ENCODE measurements at places on chromosomes 2 and 18. TPM values are rescaled to one million over a fixed set of nuclear protein-coding genes. Genes with fewer than 3 reads are reported as not detected.

The CCDC121 gene
- total RNA-seq: 0.90 TPM

DNA sequence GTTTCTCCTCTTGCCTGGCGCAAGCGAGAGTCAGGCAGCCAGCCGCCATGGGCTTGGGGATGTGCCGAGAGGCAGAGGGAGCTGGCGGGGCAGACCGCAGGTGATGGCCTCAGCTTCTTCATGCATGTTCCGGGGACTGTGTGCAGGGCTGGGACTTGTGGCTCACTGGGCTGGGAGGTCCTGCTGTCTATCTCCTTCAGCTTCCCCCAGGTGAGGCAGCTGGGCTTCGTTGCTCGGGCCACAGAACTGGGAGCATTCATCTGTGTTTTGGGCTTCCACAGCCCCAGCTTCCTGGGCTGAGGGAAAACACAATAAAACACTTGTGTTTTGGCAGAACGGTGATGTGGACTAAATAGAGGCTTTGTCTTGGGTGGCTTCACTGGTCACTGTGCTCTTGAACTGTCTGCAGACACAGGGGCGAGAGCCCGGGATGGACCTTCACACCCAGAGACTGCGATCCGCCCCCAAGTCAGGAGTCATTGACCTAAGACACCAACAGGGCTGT is 93.5 kb downstream of the DYSF start:
- H3K4me1 ChIP-seq: peaks cover 9% of the 10 kb centered on the region
- H3K4me3 ChIP-seq: no peak overlapping the region
- no peak overlapping the region for H3K27ac ChIP-seq
- H3K27me3 ChIP-seq: peaks cover 16% of the 10 kb centered on the region
- no peak for DNase-seq

- no peaks in the 10 kb centered on the region for H3K36me3 ChIP-seq
- no peaks in the 10 kb centered on the region for H3K27me3 ChIP-seq
- DNase-seq: no peak
- no peak overlapping the region for H3K27ac ChIP-seq
- H3K4me3 ChIP-seq: no peak overlapping the region
Measured at GRCh38 chr2:240292035-240292574, 143.4 kb upstream of the GPC1 start.

The LRRC30 gene
- total RNA-seq: not detected

DNA sequence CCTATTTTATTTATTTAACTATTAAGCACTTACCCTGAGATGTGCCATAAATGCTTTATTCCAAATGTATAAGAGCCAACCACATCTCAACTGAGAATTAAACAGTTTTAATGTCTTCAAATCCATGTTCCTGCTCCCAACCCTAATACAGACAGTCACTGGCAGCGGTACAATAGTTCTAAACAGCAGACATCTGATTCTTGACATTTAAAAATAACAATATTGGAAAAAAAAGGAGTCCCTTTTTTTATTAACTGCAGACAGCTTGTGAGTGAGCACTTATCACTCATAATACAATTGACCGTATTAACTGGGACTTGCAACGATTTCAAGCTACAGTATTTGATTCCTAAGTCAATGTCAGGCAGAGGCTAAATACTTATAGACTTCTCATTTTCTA is 424.6 kb downstream of the TGIF1 start:
- no peaks in the 10 kb centered on the region for H3K4me1 ChIP-seq
- H3K4me3 ChIP-seq: no peak overlapping the region
- no peaks in the 10 kb centered on the region for H3K36me3 ChIP-seq
- no peak for DNase-seq

DNA sequence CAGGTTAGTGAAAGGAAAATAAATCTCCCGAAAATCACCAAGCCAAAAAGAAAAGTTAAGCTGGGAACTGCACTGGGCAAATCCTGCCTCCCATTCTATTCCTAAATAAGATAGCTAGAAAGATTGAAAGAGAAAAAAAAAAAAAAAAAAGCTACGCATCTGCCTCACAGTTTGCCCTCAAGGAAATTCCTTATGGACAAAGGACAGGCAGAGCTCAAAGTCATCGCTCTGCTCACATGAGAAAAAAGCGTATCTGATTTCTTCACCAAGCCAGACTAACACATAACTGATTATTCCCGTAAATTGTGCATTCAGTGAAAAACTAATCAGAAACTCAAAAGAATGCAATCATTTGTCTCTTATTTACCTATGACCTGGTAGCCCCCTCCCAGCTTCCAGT is 50.0 kb downstream of the PUM2 start:
- H3K27ac ChIP-seq: no peak overlapping the region
- peaks cover 55% of the 10 kb centered on the region for H3K36me3 ChIP-seq
- H3K4me1 ChIP-seq: peaks cover 12% of the 10 kb centered on the region
- H3K4me3 ChIP-seq: no peak overlapping the region
- no peaks in the 10 kb centered on the region for H3K27me3 ChIP-seq

The ANKRD23 gene
- 16.9 TPM for total RNA-seq

The SIX3 gene
- total RNA-seq: 0.13 TPM

- H3K27me3 ChIP-seq: peaks cover 15% of the 10 kb centered on the region
- DNase-seq: no peak
- no peak overlapping the region for H3K4me3 ChIP-seq
- no peaks in the 10 kb centered on the region for H3K36me3 ChIP-seq
- no peak overlapping the region for H3K27ac ChIP-seq
Measured at GRCh38 chr2:236498369-236498768, 71.3 kb upstream of the ACKR3 start.

The IL1F10 gene
- not detected for total RNA-seq

DNA sequence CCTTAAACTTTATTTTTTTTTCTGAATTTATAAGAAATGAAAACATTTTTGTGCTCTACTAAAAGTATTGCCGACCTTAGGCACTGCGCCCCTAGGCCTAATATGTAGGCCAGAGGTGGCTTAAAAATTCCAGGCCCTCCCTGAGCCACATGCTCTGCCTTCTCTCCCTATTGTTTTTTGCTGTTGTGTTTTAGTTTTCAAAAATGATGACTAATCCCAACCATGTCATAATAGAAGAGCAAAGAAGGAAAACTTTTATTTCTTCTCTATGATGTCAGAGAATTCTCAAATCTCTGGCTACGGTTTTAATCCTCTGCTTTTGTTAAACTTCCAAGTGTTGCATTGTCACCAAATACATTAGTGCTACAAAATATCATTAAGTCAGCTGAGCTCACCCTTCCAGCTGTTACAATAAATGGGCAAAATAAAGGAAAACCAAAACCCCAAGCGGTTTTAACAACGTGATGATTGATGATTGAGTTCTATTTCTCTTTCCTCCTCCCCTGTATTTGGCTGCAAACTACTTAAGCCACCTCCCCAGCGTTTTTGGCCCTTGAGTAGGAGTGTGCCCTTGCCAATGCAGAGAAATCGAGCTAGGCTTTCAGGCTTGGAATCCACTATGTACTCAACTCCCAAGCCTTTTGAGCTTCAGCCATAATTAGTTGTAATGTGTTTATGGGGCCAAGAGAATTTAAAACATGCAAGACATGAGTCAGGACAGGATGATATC is 163.5 kb upstream of the POU3F3 start:
- H3K4me1 ChIP-seq: no peaks in the 10 kb centered on the region
- no peak overlapping the region for H3K27ac ChIP-seq
- no peaks in the 10 kb centered on the region for H3K36me3 ChIP-seq

The PASK gene
- 58.1 TPM for total RNA-seq

- no peak for DNase-seq
- H3K27ac ChIP-seq: no peak overlapping the region
- no peak overlapping the region for H3K4me3 ChIP-seq
- H3K36me3 ChIP-seq: no peaks in the 10 kb centered on the region
- H3K27me3 ChIP-seq: no peaks in the 10 kb centered on the region
Measured at GRCh38 chr18:78920456-78921138, 59.0 kb upstream of the SALL3 start.

- peaks cover 4% of the 10 kb centered on the region for H3K27me3 ChIP-seq
- H3K4me3 ChIP-seq: no peak overlapping the region
- H3K4me1 ChIP-seq: peaks cover 29% of the 10 kb centered on the region
- H3K36me3 ChIP-seq: peaks cover 32% of the 10 kb centered on the region
- no peak overlapping the region for H3K27ac ChIP-seq
Measured at GRCh38 chr2:74424139-74424992, 2.8 kb downstream of the WDR54 start.

GRCh38 chr2:8437228-8437948 is 244.5 kb upstream of the ID2 start:
- no peak overlapping the region for H3K4me3 ChIP-seq
- H3K4me1 ChIP-seq: peaks cover 34% of the 10 kb centered on the region
- H3K27me3 ChIP-seq: no peaks in the 10 kb centered on the region

The VSNL1 gene
- total RNA-seq: not detected

- DNase-seq: no peak
- no peaks in the 10 kb centered on the region for H3K4me1 ChIP-seq
- H3K27ac ChIP-seq: no peak overlapping the region
Measured at GRCh38 chr18:9643549-9643948, 29.2 kb upstream of the PPP4R1 start.

- H3K36me3 ChIP-seq: no peaks in the 10 kb centered on the region
- no peak overlapping the region for H3K27ac ChIP-seq
- DNase-seq: no peak
- no peaks in the 10 kb centered on the region for H3K4me1 ChIP-seq
- H3K27me3 ChIP-seq: no peaks in the 10 kb centered on the region
Measured at GRCh38 chr2:187483537-187483936, 35.5 kb upstream of the CALCRL start.

The FTCDNL1 gene
- 0.86 TPM for total RNA-seq

GRCh38 chr2:127618551-127619202 is 27.3 kb upstream of the GPR17 start:
- no peaks in the 10 kb centered on the region for H3K36me3 ChIP-seq
- no peak overlapping the region for H3K27ac ChIP-seq
- no peaks in the 10 kb centered on the region for H3K4me1 ChIP-seq
- no peak for DNase-seq
- no peak overlapping the region for H3K4me3 ChIP-seq

GRCh38 chr2:207291625-207292252 is 126.0 kb upstream of the KLF7 start:
- no peak for DNase-seq
- no peak overlapping the region for H3K27ac ChIP-seq
- H3K4me1 ChIP-seq: peaks cover 32% of the 10 kb centered on the region
- H3K27me3 ChIP-seq: no peaks in the 10 kb centered on the region

DNA sequence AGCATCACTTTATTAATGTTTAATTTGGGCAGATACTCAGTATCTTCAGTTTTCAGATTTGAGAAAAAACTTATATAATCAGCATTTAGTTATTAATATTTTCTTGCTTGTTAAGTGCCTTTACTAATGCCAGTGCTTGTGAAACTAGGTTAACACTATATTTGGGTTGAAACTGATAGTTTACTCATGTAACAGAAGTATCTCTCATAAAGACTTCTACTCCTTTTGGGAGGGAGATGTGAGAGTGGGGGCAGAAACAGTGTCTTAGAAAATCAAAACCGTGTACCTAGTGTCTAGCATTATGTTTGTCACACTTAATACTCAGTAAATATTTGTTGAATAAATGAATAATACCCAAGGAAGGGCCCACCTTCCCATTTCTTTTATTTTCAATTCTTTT is 129.5 kb downstream of the MSTN start:
- peaks cover 2% of the 10 kb centered on the region for H3K27me3 ChIP-seq
- H3K4me1 ChIP-seq: no peaks in the 10 kb centered on the region
- DNase-seq: no peak

The SAG gene
- 0.10 TPM for total RNA-seq

DNA sequence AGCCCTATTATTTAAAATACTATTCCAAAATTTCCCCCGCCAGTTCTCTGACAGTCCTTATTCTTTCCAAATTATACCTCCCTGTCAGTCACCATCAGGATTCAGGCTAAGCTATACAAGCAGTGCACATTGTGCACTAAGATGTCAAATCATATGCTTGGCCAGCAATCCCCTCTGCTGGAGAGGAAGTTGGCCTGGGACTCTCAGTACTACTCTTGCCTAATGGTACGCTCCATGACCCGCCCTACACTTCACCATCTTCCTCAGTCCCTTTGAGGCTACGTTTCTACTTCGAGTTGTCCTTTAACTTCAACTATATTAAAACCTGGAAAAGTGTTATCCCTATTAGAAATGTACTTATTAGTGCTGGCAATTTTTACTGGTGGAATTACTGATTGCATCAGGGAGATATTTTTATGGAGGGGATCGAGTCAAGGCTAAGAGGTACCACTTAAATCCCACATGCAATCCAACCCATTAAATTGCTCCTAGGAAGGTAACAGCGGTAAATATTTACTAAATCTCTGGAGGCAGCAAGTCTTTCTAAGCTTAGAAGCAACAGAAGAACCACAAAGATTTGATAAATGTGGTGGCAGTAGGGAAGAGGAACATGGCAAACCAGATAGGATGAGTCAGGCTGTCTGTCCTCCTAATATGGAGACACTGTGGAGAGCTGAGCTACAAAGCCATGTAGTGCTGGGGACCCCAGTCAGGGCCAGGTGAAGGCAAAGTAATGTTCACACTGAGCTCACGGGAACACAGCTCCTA is 2.7 kb downstream of the USP40 start:
- no peak overlapping the region for H3K4me3 ChIP-seq
- peaks cover 17% of the 10 kb centered on the region for H3K4me1 ChIP-seq
- H3K27me3 ChIP-seq: peaks cover 3% of the 10 kb centered on the region
- H3K27ac ChIP-seq: no peak overlapping the region
- no peak for DNase-seq

- no peaks in the 10 kb centered on the region for H3K36me3 ChIP-seq
- peaks cover 24% of the 10 kb centered on the region for H3K27me3 ChIP-seq
- H3K4me1 ChIP-seq: peaks cover 2% of the 10 kb centered on the region
- no peak for DNase-seq
- H3K27ac ChIP-seq: no peak overlapping the region
- H3K4me3 ChIP-seq: no peak overlapping the region
Measured at GRCh38 chr2:72155151-72155550, 7.5 kb upstream of the CYP26B1 start.

The GAL3ST2 gene
- total RNA-seq: 0.58 TPM

DNA sequence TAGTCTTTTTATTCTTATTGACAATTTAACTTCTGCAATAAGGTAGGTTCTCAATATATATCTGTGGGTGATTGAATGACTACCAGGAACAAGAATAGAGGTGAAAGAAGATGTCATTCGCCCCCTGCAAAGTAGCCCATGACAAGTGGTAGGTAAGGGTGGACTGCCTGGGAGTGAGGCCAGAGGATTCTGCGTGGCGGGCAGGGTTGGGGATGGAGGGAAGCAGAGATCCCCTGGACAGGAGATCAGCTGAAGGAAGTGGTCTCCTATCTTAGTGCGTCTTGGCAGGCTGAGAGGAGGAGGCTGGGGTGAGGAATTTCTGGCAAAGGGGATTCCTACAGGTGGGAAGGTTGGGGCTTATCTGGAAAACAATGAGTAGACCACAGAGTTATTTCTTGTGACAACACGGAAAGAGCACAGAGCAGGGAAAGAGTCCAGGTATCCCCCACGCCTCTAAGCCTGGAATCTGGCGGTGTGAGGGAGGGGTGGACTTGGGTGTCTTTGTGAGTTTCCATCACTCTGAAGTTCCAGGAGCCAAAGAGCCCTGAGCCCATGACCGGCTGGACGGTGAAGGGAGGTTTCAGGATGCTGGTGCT is 21.5 kb upstream of the MYCN start:
- no peaks in the 10 kb centered on the region for H3K4me1 ChIP-seq
- no peak for DNase-seq
- no peaks in the 10 kb centered on the region for H3K36me3 ChIP-seq
- H3K27me3 ChIP-seq: no peaks in the 10 kb centered on the region
- H3K4me3 ChIP-seq: no peak overlapping the region

The MC2R gene
- total RNA-seq: not detected
